ENCODE measurements at places on chromosomes 7 and 10.
A peak's percentile ranks its signal among the peaks of the same experiment; 100 is the strongest.

DNA sequence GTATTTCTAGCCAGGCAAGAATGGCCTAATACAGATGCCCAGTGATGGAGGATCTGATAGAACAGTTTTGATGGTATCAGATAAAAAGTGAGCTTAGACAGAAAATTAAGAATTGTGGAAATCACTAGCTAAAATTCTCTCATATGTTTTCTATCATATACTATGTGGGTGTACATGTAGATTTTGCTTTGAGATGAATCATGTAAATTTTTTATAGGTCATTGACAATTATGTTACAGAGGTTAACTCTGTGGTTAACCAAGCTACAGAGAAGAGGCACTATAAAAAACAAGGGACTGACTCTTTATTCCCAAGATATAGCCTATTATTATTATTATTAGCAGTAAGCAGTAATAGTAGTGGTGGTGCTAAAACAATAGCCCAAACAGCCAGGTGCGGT is 156.5 kb downstream of the ITGA8 start:
- no peak for DNase-seq

- DNase-seq = no peak
Measured at GRCh38 chr10:36194276-36194675, 552.2 kb upstream of the FZD8 start.

GRCh38 chr7:135716677-135717238 is 11.2 kb downstream of the SLC13A4 start:
- DNase-seq = peak; percentile 40

GRCh38 chr7:73809467-73809951 is 21.3 kb upstream of the CLDN4 start:
- no peak for DNase-seq

GRCh38 chr10:20909801-20910200 is 12.7 kb upstream of the NEBL start:
- no peak for DNase-seq

DNA sequence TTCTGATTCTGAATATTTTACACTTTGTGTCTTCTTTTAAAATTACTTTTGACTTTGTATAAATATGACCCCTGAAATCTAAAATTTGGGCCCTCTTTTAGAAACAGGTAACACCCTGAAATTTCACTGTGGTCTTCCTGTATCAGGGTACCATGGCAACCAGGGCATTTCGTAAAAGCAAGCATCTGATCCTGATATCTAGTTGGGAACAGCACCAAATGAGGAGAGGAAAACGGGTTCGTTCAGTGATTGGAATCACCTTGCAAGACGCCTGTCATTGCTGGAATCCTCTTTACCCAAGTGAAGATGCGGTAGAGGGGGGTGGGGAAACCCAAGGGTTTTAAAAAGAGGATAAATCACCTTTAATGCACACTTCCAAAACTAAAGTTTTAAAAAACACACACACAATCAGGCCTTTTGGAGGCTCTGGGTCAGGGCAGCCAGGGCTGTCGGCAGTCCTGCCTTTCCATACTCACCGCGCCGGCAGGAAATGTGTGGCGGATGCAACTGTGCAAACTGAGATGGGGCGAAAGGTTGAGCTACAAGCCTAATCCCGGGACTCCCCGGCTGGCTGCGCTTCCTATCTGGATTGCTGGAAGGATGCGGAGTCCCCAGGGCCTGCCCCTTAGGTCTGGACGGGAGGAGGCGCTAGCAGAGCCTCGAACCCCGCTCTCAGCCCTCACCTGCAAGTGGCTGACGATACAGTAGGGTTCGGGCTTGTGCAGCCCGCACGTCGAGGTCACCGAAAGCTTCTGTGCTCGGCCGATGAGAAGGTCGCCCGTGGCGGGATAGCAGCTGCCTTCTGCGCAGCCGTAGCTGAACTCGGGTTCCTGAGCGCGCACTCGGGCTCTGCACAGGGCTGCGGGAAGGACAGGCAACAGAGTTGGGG is 1.8 kb downstream of the LAMB1 start:
- peak; percentile 74 for DNase-seq

GRCh38 chr7:151434549-151434948 is 5.4 kb downstream of the CRYGN start:
- DNase-seq = no peak

GRCh38 chr7:20510573-20510900 is 104.9 kb upstream of the ABCB5 start:
- DNase-seq = no peak

DNA sequence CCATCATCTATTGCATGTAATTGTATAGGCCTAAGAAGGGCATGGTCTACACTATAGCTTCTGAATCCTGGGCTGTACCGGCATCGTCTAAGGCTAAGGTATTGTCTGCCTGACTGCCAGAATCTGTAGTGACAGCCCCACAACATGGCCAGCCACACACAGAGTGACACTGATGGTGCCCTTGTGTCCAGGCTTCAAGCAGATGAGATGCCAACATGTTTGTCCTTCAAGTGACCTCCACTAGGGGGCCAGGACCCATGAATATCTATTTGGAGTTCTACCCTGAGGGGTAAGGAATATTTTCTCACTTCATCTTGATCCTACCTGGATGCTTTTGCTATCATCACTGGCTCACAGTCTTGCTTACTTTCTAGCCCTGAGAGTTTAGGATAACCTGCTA is 1.5 kb downstream of the CYP3A7 start:
- no peak for DNase-seq

- no peak for DNase-seq
Measured at GRCh38 chr10:22453320-22453719, 108.0 kb downstream of the SPAG6 start.
